ENCODE measurements at places on chromosomes 11 and 22.

GRCh38 chr11:69205743-69206612 lies 50.2 kb downstream of the SMIM38 start:
- no peak for DNase-seq

GRCh38 chr22:48076008-48076407 lies 1313.6 kb downstream of the TBC1D22A start:
- no peak for DNase-seq

GRCh38 chr11:9273376-9274336 lies 8.5 kb upstream of the DENND5A start:
- no peak for DNase-seq

DNA sequence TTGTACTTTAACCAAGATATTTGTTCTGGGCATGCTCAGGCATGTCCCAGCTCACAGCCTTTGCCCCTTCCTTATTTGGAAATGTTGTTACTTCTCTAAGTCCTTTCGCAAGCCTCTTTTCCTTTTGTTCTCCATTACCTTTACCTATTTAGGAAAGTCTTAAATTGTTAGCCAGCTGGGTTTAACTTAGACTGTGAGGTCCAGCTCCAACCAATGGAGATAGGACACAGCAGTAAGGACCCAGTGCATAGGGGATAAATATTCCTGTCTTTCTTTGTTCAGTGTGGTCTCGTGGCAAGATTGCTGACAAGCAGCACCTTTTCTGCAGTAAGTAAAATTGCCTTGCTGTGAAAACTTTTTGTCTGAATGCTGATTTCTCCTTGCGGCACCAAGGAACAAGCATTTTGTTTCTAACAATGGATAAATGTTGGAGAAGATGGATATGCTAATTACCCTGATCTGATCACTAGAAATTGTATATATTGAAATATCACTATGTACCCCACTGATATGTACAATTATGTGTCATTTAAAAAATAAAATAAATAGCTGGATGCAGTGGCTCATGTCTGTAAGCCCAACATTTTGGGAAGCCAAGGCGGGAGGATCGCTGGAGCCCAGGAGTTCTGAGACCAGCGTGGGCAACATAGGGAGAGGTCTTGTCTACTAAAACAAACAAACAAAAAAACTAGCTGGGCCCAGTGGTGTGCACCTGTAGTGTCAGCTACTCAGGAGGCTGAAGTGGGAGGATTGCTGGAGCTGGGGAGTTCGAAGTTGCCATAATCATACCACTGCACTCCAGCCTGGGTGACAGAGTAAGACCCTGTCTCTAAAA lies 31.9 kb upstream of the FTH1 start:
- no peak for DNase-seq

GRCh38 chr11:121389651-121390050 lies 62.5 kb upstream of the SORL1 start:
- DNase-seq: no peak

DNA sequence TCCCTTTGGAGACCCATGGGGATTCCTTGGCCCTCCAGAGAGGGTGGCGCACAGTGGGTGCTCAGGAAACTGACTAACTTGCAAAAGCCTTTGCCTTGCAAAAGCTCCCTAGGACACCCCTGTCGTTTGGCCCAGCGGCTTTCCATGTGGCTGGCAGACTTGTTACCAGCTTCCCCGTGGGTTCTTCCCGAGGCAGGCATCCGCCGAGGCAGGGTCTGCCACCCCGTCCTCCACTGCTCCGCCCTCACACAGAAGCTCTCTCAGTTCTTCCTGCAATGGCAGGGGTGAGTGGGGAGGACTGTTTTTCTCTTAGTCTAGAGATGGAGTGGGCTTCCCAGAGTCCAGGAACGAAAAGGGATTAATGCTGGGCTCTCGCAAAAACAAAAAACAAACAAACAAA lies 23.0 kb downstream of the ALX4 start:
- DNase-seq: no peak

DNA sequence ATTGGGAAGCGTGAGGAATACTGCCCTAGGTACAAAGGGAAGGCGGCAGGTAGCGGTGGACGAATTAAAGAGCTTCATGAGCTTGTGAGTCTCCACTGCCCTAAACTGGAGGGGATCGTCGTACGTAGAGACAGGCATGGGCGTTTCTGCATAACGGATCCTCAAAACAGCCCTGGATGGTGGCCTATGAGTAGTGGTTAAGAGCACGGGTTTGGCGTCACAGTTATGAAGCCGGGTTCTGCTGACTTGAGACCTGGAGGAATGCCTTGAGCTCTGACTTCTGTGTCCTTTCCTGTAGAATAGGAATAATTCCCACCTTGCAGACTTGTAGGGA lies 335 bp downstream of the TMEM138 start:
- no peak for DNase-seq

DNA sequence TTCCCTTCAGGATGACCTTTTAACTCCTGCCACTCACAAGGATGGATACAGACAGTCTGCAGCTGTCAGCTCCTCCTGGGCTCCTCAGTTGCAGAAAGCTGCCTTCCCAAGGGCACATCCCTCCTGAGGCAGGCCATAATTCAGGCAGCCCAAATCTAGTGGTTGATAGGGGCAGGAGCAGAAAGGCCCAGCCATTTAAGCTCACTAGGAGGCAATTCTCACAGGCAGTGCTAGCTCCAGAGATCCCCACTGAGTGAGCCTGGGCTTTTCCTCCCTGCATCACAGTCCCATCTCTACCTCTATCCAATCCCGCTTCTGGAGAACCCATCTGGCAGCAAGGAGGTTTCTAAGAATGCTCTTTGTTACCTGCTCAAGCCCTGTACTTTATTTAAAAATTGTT lies 200.6 kb downstream of the ARHGAP42 start:
- DNase-seq: no peak

- no peak for DNase-seq
These were observed 26.8 kb downstream of the TPBGL start for GRCh38 chr11:75267171-75267970.

DNA sequence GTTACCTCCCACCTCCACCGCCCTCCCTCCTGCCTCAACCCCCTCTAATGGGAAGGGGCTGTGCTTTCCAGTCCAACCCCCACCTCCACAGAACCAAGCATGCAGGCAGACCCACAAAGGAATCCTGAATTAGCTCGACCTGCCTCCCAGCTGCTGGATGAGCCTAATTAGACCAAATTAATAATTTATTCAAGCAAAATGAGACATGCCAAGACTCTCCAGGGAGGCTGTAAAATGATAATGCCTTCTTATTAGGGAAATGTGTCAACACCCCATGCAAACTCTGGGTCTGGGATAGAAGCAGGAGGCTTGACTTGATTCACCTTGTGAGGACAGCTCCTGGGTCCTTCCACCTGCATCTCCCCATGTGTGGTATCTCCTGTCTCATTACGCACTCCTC lies 59.4 kb upstream of the HMGXB4 start:
- DNase-seq: no peak

DNA sequence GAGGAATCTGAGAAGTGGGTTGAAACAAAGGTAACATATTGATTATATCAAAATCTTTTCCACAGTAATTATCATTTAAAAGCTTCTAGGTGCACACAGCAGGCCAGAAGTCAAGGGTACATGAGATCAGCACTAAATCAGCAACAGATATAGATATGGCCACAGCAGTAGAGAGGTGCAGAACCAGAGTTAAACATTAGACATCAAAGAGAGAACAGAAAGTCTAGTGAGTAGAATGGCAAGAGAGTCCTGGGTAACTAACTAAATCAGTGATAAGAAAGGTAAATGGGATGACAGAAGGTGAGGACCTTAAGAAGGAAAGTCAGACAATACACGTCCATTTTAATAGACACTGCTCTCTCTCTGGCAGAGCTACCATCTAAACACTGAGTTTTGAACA lies 119.5 kb upstream of the GRIA4 start:
- no peak for DNase-seq

- no peak for DNase-seq
These were observed 34.8 kb downstream of the BARX2 start for GRCh38 chr11:129410395-129410960.

DNA sequence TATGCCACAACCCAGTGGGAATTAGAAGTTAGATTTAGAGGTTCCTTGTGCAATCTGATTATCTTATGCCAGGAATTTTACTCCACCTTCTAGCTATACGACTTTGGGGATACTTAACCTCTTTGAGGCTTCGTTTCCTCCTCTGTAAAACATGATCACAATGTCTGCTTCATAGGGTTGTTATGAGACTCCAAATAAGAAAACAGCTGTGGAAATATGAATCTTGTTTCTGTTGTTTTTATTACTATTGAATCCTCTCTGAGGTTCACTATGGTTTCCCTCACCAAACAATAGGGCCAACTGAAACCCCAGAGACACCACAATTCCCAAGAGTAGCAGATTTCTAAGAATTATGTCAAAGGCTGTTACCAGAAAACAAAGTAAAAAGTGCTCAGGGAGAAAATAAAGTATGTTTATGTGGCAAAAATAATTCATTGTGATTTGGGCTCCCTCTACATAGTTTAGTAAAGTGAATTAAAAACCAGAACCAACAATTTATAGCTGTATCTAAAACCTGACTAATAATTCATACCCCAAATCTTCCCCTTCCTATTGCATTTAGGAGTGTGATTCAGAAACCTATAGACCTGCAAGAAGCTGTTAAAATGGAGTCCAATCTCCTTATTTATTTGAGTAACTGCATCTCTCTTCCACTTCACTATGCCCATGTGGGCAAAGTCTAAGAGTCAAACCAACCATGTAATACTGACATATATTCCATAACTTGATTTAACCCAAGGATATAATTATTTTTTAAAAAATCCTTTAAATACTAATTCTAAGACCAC lies 38.4 kb downstream of the AMBRA1 start:
- DNase-seq: no peak

GRCh38 chr11:88520391-88520790 lies 182.9 kb upstream of the CTSC start:
- no peak for DNase-seq

GRCh38 chr11:27700351-27701301 lies at the start of gene BDNF:
Gene BDNF, minus strand, starts transcription at chr11:27700455. Its CDS starts 41,891 bp downstream, at chr11:27658564.
- no peak for DNase-seq

DNA sequence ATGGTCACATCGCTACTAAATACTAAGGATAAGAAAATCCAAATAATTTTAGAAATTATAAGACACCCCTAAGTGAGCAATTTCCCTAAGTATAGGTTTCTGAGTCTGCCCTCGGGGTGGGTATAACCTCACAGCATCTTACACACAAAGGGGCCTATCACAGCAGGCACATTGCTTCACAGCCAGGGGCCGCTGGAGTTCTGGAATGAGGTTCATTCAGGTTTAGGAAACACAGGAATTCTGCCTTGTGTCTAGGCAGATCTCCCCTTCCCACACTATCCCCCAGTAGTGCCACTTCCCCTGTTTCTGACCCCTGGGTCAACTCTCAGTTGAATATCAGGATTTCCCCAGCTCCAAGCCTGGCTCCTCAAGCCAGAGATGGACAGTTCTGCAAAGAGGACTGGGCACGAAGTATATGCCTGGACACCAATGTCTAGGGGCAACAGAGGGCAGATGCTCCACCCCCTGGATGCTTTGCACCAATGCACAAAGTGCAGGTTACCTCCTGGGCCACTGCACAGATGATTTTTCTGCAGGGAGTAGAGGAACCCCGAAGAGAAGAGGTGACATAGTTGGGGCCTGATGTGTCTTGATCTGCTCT lies 11.4 kb downstream of the TUBA8 start:
- no peak for DNase-seq

- no peak for DNase-seq
These were observed 849 bp upstream of the APOBEC3B start for GRCh38 chr22:38981005-38981991.

GRCh38 chr22:46023558-46023981 lies 46.6 kb upstream of the WNT7B start:
- no peak for DNase-seq

DNA sequence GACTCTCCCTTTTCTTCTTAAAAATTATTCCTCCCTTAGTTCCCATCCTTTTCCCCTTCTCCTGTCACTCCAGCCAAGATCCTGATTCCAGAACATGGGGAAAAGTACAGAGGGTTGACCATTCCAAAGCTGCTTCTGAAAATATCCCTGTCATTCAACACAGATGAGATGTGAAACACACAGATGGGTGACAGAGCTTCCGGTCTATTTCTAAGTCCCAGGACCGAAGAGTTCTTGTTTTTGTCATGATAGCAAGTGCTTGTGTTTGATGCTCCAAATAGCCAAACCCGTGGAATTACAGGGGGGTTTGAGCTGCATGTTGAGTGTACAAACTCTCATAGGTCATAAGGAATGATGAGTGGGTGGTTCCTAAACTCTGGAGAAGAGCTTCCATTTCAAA lies 57.9 kb downstream of the PARVA start:
- DNase-seq: no peak

DNA sequence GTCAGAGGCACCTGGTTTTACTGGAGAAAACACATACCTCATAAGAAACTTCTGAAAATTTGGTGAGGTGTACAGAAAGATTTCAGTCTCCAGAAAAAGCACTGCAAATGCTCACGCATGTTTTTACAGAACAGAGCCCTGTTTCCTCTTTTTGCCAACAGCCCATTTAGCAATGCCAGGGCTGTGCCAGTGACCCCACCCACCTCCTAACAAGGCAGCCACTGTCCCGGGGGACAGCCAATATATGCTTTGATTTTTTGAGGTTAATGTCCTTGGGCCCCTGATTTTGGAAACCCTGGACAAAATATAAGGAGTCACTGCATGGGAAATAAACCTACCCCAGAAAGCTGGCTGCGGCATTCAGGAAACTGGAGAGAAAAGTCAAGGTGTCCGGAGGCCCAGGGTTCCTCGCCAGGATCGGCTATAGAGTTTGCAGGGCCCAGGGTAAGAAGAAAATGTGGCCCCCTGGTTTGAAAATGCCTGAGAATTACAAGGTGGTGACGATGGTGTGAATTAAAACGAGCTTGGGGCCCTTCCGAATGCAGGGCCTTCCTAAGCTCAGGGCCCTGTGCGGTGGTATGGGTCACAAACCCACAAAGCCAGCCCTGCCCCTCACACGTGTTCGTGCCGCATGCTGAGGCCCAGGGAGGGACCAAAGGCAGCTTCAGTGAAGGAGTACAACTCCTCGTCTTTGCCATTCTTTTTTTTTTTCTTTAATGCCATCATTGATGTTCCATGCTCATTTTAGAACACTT lies 71.1 kb upstream of the WNT7B start:
- DNase-seq: no peak

DNA sequence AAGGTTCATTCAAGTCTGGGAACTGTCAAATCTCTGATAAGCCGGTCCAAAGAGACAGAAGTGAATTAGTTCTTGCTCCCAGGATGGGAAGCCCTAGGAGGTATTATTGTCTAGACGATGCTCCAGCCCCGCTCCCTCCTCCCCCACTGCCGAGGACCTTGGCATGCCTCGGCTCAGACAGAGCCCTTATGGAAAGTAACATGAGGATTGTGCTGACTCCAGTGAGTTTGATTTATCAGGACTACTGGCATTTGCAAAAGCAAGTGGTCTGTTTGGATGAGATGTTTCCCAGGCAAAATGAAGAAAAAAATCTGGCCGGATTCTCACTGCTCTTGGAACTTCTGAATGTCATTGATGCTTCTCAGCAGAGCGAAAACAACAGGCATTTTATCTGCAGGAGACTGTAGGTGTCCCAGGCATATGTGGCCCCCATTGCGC lies 341.0 kb downstream of the ETS1 start:
- no peak for DNase-seq

DNA sequence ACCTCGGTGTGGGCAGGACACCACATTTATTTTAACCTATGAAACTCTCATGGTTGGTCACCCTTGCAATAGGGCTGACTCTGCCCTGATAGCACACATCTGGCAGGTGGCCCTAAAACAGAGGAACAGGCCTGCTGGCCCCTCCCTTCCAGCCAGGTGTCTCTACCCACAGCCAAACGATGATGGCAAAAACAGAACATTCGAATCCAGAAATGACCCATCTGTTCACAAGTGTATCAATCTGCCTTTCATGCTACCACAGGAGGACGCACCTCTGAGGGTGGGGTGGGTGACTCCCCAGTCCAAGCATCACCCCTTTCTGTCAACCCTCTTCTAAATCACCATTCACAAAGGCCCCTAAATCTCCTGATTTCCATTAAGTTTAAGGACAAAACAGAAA lies 118.1 kb downstream of the ETS1 start:
- DNase-seq: no peak

All from NCI-H187 (cell line).